ENCODE measurements at places on chromosomes 16 and 17. TPM values are rescaled to one million over a fixed set of nuclear protein-coding genes. Genes with fewer than 3 reads are reported as not detected.

ACSM5 gene
- polyA plus RNA-seq = 9.2 TPM

GRCh38 chr17:12020642-12021622 is at the start of gene MAP2K4:
Gene MAP2K4, plus strand, starts transcription at chr17:12020877. Its CDS starts 10 bp downstream, at chr17:12020887.
- peak; percentile 74 for DNase-seq

- DNase-seq = no peak
Measured at GRCh38 chr16:30964574-30965226, 7.1 kb downstream of the SETD1A start.

DNA sequence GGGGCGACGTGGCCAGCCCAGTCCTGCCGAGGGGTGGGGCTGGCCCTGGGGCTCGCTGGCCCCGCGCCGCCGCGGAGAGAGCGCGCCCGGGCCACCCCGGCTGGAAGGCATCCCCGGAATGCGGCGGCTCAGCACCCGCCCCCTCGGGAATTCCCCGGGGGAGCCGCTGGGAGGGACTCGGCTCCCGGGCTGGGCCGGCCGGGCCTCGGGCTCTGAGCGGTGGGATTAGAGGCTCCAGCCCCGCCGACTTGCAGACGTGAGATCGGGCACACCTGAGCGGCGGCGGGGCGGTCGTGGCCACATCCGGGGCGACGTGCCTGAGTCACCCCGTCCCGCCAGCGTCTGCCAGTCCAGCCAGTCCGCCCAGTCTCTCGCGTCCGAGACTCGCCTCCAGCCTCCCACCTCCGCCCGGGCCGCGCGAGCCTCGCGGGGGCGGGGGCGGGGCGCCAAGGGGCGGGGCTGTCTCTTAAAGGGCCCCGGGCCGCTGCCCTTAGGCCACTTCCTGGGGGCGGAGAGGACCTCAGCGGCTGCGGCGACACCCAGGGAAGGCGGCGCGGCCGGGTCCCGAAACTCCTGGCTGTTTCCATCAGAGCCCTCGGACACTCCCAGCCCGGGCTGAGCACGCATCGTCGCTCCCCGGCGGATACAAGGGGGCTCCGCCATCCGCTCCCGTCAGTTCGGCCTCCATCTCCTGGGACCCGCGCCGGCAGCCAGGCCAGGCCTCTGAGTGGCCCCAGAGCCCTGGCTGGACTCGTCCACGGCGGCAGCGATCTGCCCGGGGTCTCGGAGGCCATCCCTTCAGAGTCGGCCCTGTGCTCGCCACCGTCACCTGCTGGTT is at the start of gene KCTD11:
KCTD11 (plus strand) TSS at position 498 of the 838 bp plus-strand sequence.
- DNase-seq = peak; percentile 75

DNA sequence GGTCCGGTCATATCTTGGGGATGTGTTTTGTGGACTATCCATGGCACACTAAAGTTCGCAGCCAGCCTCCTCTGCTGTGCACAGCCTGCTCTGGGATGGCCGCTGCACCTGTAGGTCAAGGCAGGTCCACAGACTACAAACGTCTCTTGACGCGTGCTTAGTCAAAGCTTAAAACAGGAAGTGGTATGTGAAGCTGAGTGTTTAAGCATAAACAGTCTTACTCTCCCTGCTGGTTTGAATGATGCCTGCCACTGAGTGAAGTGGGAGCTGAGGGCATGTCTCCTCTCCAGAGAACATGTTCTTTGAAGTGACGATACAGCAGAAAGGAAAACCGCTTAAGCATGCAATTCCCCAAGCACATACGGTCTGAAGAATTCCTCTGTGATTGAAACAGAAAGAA is 365.6 kb downstream of the SLC39A11 start:
- no peak for DNase-seq

DNA sequence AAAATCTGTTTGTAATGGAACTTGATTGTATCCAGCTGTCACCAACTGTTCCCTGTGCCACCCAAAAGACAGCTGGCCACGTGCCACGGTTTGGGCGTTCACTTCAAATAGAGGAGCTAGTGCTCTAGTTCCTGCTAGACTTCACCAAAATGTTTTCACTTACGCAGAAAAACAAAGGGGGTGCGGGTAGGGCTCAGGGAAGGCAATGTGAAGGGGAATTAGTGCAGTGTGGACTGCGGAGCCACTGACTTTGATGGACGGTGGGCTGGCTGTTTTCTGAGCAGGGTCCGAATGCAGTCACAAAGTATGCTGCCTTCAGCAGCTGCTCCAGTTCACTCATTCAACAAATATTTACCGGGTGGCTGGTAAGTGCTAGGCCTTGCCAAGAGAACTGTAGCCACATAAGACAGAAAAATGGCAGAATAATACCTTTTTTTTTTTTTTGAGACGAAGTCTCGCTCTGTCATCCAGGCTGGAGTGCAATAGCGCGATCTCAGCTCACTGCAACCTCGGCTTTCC is 7.6 kb upstream of the CYTH1 start:
- no peak for DNase-seq

GRCh38 chr17:83203073-83203471 is 123.7 kb downstream of the METRNL start:
- DNase-seq = no peak

DNA sequence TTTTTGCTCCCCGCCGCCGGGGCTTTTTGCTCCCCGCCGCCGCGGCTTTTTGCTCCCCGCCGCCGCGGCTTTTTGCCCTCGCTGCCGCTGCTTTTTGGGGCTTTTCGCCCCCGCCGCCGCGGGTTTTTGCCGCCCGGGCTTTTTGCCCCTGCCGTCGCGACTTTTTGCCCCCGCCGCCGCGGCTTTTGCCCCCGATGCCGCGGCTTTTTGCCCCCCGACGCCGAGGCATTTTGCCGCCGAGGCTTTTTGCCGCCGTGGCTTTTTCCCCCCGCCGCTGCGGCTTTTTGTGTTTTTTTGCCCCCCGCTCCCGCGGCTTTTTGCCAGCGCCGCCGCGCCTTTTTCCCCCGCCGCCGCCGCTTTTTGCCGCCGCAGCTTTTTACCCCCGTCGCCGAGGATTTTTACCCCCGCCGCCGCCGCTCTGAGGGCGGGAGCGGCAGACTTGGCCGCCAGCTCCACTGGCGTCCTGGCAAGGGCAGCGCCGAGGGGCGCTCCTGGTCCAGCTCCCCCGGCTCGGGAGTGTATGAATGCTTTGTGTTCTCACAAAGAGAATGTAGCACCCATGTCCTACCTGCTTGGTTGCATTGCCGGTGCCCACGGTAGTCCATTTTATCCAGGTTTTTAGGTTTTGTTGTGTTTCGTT is 151.7 kb downstream of the KCNJ18 start:
- DNase-seq = no peak

KRT36 gene
- 0.12 TPM for polyA plus RNA-seq
